Hypothalamus (tissue), 51 donors: ENCODE measurements at places on chromosomes 12 and 14.

DNA sequence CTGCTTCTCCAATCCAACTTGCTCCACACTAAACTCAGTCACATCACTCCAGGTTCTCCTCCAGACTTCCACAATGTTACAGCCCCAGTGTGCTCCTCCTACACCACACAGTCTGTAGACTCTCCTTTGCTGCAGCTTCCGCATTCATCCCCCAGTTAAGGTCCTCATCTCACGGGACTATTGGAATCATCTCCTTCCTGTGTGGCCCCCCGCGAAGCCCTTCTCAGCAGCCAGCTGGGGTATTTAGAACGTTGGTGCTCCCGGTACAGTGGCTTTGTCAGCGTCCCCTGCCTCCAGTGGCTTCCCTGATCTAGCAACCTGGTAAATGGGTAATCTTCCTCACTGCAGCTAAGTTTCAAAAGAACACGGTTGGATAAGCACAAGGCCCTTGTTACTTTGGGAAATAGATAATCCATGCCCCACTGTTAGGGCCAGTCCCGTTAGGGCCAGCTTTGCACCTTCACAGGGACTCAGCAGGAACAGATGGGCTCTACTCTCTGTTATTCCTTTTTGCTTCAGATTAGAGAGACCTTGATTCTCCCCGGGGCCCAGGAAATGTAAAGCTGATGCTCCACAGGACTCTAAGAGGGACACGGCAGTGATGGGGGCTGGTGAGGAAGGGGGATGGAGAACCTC lies 823 bp upstream of the TSPAN11 start:
- DNase-seq, result no peak

DNA sequence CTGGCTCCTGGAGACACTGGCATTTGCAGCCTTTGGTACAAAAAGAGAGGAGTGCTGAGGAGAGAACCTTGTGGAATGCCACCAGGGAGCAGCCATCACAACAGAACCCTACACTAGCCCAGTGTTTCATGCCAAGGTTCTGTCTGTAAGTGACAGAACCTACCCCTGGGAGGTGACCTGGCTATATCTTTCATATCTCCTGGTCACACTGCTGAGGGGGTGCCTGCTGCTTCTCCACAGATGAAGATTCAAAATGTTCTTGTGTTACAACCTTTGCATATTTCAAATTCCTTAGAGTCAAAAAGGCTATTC lies 12.7 kb upstream of the EIF4B start:
- DNase-seq, result no peak

DNA sequence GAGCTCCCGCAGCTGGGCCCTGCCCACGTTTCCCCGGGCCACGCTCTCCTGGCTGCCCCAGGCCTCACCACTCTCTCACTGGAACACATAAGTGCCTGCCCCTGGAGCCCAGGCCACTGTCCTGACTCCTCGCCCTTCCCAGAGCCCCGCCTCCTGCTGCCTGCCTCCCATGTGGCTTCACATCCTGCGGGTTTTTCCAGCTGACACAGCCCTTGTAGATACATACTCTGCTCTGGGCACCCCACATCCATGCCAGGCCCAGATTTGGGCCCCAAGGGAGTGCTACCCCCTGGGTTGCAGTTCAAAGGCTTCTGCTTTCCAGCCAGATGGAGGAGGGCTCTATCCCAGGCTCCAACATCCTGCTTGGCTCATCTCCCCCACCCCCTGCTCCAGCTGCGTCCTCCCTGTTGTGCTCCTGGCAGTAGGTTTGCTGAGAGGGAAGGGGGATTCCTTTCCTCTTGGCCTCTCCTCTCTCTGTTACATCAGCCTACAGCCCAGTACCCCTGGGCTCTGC lies 60.1 kb downstream of the TSPAN9 start:
- no peak for DNase-seq

GRCh38 chr12:11891754-11892386 lies 178.9 kb upstream of the BCL2L14 start:
- DNase-seq, result no peak

GRCh38 chr12:122200541-122201175 lies 2.9 kb upstream of the B3GNT4 start:
- no peak for DNase-seq

- DNase-seq, result no peak
These were observed 69.8 kb upstream of the PYGL start for GRCh38 chr14:51014086-51014485.

- DNase-seq, result no peak
These were observed 57.4 kb downstream of the DGLUCY start for GRCh38 chr14:91171291-91171690.

DNA sequence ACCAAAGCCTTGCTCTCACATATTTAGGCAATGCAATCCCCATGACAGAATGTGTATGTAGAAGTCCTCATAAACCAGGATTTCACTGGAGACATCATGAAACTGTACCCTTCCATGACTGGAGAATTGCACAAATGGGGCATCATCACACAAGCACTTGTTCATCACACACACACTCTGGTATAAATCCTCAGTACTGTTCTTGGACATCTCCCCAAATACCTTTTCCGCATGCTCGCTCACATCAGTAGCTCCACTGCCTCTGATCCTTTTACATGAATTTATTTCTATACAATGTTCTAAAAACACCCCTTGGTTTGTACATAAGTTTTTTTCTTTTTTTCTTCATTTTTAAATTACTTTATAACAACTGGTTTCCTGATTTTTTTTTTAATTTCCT lies 3.3 kb upstream of the ING4 start:
- no peak for DNase-seq

GRCh38 chr12:62466594-62467491 lies at the start of gene MON2:
Gene MON2 (plus strand): TSS chr12:62466826. CDS start chr12:62467208, 382 bp downstream.
- peak; percentile 72 for DNase-seq

DNA sequence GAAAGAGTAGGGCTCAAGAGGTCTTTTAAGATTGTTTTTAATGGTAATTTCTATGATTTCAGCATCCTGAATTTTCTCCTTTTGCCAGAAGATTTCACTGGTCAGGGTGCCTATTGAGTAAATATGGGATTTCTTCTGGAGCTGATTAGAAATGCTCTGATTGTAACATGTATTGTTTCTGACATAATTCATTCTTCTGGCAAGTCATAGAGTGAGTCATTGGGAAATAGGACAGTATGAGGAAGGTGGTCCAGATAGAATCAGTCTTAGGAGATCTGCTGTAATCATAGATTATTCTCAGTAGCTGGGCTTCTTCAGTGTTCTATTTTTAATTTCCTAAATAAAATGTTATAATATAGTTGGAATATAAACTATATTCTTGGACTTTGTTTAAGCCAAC lies 182.0 kb upstream of the NAV3 start:
- DNase-seq, result no peak

DNA sequence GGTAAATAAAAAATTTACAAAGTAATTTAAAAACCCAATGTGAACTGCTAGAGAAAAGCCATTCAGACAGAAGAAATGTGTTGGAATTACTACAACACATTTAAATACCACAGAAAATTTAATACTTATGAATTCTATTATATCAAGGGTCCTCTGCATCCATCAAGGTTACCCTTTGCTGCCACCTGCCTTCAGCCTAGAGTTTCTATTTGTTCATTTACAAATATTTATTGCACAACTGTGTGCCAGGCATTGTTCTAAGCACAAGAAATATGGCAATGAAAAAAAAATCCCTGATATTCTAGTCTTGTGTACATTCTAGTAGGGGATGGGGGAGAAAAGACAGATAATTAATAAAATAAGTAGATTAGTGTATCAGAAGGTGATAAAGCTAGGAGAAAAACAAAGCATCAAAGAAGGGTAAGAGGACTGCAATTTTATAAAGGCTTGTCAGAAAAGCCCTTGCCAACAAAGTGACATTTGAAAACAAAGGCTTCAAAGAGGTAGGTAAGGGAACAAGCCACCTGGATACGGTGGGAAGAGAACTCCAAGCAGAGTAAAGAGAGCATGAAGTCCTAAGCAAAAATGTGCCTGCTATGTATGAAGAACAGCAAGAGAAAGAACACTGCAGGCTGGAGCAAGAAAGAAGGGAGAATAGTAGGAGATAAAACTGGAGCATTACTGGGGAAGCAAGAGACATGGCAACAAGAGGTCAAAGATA lies 59.1 kb upstream of the SLC6A13 start:
- no peak for DNase-seq
